ENCODE measurements at places on chromosomes 11 and 22.

GRCh38 chr11:79066456-79067351, 374.1 kb downstream of the TENM4 start:
- no peak for DNase-seq

- no peak for DNase-seq
These were observed 7.3 kb downstream of the APBB1 start for GRCh38 chr11:6411594-6412031.

- DNase-seq = no peak
These were observed 10.4 kb downstream of the MYRF start for GRCh38 chr11:61762798-61763197.

DNA sequence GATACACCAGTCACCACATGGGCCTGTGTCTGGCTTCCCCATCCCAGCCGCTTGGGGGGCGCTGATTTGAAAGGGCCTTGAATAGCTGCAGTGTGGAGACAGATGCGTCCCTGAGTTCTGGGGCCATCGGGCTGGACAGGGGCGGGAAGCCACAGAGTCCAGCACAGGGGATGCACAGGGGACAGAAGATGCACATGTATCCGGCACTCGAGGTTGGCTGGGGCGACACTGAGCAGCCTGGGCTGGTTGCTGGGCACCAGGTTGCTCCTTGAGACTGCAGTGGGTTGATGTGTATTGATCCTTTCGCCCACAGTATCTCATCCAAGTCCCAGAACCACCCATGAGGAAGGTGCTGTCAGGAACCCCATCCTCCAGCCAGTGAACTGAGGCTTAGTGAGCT, 99.3 kb upstream of the SYT13 start:
- no peak for DNase-seq

GRCh38 chr11:23406131-23406819, 546.0 kb upstream of the CCDC179 start:
- DNase-seq = no peak

GRCh38 chr11:134132808-134133207, 63.9 kb downstream of the JAM3 start:
- DNase-seq = no peak

DNA sequence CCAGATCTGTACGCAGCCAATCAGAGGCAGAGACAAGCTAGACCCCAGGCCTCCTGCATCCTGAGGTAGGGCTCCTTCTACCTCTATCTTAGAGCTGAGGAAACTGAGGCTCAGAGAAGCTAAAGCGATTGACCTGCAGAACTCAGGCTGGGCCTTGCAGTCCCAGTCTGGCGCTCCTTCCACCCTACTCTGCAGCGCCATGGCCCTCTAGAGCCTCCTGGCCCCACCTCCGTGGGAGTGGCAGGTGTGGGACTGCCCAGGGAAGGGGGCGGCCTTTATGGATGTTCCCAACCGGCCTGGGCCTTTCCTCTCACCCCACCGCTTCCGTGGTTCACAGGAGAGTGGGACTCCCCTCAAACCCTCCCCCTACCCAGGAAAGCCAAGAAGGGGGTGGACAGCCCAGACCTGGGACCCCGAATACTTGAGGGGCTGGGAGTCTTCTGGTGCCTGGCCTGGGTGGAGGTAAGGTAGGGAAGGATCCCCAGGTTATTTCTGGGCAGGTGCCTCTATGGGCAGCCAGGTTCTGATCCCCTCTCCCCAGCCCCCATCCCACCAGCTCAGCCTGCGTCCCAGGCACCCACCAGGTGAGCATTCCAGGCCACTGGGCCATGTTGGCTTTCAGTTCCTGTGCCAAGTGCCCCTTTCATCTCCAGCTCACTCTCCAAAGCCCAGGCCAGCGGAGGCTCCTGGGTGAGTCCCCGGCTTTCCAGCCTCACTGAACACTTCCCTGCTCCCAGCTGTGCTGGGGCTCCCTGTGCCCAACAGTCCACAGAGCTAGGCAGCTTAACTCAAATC, 3.0 kb downstream of the WNT11 start:
- no peak for DNase-seq

Measured in stimulated activated CD4-positive, alpha-beta T cell treated with anti-CD3 and anti-CD28 coated beads, Interleukin-12 subunit alpha, Interleukin-12 subunit beta, amount 100 ng/mL, for 48 hours (primary cell).